Kidney epithelial cell (primary cell): ENCODE measurements at places on chromosomes 1 and 21.

GRCh38 chr1:231493421-231494185 lies 34.9 kb upstream of the TSNAX start:
- DNase-seq = no peak

- no peak for DNase-seq
Observed at GRCh38 chr1:31019401-31019800, 46.1 kb downstream of the PUM1 start.

DNA sequence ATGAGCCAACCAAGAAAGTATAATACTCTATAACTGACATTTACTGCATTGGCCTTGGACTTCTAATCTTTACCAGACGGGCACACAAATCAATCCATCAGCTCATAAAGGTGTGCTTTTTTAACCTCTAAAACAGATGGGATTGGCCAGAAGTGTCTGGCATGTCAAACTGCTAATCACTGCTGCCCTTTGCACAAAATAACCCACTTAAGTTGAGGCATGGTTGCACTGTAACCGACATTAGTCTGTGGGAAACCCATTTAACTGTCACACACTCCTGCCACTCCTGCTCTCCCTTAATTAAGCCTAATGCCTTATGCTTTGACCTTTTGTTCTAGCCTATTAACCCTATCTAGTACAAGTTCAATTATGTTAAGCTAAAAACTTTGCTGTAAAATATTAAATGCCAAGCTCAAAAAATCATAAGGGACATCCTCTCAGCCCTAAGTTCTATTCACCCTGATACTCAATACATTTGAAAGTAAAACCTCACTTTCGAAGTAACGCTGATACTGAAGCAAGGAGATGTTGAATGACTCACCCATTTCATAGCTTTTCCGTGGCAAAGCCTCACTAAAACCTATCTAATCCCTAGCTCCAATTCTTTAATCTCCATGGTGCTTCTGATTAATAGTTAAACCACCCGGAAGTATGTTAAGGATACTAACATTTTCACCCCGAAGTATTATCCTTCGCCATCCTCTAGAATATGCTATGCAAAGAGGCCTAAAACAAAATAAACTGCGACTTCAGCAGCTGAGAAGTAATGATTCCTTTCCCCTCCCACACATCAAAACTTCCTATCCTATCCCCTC lies 12.9 kb downstream of the NRIP1 start:
- no peak for DNase-seq

- DNase-seq = no peak
Observed at GRCh38 chr1:27318596-27318995, 3.4 kb upstream of the TMEM222 start.
